ENCODE measurements at places on chromosomes 1 and 21. TPM values are rescaled to one million over a fixed set of nuclear protein-coding genes. Genes with fewer than 3 reads are reported as not detected.

GIPC2 gene
- not detected for total RNA-seq

FCAMR gene
- total RNA-seq: not detected

SRM gene
- 225 TPM for total RNA-seq

FCGR3A gene
- not detected for total RNA-seq

CD46 gene
- 175 TPM for total RNA-seq

LCE1A gene
- not detected for total RNA-seq

Data from astrocyte (in vitro differentiated cells and primary cell).